ENCODE measurements at places on chromosomes 3 and 15.

GRCh38 chr3:105166893-105167292 lies 199.8 kb upstream of the ALCAM start:
- no peak for DNase-seq

GRCh38 chr3:126547721-126548120 lies 11.0 kb downstream of the C3orf22 start:
- DNase-seq: no peak

- DNase-seq: no peak
Observed at GRCh38 chr15:29044503-29044901, 158.7 kb downstream of the APBA2 start.

DNA sequence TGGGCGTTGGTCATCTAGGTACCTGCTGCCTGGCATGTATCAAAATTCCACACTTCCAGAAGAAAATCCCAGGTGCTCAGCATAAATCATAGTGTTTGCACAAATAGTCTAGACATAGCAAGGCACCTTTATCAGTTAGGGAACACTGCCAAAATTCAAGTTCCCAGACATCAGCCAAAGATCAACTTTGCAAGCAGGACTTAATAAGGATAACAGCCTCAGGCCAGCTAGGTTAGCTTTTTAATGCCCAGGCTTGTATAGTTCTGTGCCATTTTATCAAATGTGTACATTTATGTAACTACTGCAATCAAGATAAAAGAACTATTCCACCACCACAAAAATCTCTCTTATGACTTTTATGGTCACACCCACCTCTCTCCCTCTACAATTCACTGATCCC lies 30.7 kb downstream of the DZIP3 start:
- no peak for DNase-seq

- DNase-seq: no peak
Observed at GRCh38 chr3:170240671-170241070, 18.4 kb downstream of the PRKCI start.

- DNase-seq: no peak
Observed at GRCh38 chr15:50791486-50791885, 26.0 kb upstream of the SPPL2A start.

GRCh38 chr3:94028093-94028837 lies at the start of gene STX19:
Gene STX19, minus strand, starts transcription at chr3:94028597. Its CDS starts 13,328 bp downstream, at chr3:94015269.
- DNase-seq: no peak

DNA sequence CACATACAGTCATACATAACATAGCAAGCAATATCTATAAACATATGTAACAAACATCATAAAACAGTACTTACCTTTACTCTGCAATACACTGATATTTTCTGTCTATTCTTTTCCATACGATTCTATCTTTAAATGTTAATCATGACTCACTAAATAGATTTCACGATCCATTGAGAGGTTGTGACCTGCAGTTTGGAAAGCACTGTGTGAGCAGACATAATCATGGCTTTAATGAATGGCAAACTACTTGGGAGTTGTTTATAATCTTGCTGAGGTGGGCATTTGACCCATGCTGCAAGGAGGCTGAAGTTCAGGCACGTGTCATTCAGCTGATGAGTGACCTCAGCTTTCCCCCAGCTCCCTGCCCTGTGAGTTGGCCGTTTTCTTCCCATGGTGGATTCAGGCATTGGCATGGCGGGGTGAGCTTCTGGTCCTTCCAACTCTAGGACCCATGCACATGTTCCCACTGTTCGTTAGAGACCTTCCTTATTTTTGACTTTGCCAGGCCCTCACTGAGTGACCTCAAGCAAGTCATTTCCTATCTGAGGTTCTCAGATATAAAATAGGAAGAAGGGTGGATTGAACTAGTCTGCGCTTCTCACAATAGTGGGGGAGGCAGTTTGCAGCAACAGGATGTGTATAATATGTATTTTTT lies 41.7 kb downstream of the PAQR5 start:
- DNase-seq: no peak

GRCh38 chr3:100702082-100702979 lies 7.0 kb upstream of the TFG start:
- DNase-seq: no peak

- no peak for DNase-seq
Observed at GRCh38 chr3:152780553-152780952, 54.4 kb upstream of the P2RY1 start.

DNA sequence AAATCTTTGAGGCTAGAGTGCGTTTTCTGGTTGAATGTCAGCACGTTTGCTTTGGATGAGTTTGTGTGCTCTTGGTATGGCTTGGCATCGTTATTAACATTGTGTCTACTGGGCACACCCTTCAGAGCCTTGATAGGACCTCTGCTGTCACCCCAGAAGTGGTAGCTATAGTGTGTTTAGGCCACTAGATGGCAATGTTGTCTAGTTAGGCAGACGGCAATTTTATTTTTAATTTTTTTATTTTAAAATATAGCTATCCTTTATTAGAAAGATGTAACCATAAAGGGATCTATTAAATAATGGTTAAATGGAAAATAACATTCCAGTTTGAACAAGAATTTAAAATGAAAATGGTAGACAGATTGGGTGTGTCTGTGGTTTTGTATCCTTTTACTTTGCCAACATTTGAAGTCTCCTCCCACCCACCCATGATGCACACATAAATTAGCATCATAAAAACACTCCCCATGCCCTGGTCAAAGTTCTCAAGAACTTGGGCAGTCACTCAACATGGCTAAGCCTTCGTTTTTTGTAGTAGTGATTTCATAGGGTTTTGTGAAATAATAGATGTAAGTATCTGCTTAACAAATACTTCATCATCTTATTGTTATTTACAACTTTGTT lies 200.7 kb downstream of the KCNH8 start:
- DNase-seq: no peak

DNA sequence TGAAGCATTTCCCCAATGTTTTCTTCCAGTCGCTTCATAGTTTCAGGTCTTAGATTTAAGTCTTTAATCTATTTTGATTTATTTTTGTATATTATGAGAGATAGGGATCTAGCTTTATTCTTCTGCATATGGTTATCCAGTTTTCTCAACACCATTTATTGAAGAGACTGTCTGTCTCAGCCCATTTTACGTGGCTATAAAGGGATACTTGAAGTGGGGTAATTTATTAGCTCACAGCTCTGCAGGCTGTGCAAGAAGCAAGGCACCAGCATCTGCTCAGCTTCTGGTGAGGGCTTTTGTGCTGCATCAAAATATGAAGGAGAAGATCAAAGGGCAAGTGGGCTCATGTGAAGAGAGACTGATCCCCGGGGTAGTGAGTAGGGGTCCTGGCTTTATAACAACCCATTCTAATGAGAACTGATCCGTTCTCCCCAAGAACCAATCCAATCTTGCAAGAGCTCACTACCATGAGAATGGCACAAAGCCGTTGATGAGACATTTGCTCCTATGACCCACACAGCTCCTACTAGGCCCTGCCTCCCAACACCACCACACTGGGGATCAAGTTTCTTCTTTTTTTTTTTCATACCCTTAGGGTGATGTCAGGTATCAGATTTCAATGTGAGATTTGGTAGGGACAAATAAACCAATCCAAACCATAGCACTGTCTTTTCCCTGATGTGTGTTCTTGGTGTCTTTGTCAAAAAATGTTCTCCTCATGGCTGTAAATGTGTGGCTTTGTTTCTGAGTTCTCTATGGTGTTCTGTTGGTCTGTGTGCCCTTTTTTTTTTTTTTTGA lies 63.2 kb downstream of the IQGAP1 start:
- no peak for DNase-seq

DNA sequence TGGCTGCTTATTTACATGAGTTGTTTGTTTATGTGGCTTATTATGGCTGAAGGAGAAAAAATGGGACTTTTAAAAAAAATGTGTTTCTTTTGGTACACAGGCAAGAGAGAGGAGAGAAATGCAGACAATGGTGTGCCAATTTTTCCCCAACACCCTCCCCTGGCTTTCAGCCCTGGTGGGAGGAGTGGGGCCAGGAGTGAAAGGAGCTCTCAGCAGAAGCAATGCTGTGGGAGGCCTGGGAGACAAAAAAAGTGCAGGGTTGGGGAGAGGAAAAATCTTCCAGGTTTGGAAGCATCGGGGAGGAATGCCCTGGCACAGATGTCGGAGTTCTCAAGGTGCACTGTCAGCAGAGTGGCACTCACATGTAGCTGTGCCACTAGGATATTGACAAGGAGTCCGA lies 117.7 kb upstream of the FOXB1 start:
- no peak for DNase-seq

GRCh38 chr15:78988361-78988911 lies 43.6 kb upstream of the CTSH start:
- DNase-seq: no peak
